Head of caudate nucleus (tissue), 42 donors: ENCODE measurements at places on chromosomes 7 and 10.

DNA sequence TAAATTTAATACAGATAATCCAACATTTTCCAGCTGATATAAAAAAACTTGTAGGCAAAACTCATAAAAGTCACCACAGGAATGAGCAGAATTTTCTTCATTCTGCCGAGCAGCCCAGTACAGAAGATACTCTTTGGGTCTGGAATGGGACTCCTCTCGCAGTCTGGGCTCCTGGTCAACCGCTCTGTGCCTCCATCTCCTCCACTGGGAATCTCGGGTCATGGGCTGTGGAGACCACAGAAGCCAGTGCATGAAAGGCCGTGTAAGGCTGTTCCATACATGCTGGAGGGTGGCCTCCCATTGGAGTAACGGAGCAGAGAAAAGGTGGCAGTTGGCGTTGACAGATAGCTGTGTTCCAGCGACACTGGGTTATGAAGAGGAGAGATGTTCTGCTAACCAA, 616.4 kb upstream of the MGMT start:
- no peak for DNase-seq

DNA sequence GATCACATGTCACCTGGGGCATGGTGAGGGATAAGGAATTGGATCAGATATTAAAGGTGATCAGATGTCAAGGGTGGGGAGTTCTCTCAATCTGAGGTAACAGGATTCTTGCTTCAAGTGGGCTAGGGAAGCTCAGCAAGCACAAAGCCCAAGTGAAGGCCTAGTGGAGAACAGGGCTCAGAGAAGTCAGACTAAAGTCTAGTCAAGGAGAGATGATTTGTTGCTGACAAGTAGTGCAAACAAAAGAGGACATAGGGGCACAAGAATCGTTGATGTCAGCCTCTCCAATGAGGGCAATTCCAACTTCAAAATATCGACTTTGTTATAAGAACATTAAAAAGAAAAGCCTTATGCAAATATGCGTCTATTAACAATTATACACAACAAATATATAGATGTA, 852.8 kb upstream of the CELF2 start:
- no peak for DNase-seq

- DNase-seq, result no peak
Observed at GRCh38 chr7:96080027-96080426, 241.9 kb downstream of the SLC25A13 start.

DNA sequence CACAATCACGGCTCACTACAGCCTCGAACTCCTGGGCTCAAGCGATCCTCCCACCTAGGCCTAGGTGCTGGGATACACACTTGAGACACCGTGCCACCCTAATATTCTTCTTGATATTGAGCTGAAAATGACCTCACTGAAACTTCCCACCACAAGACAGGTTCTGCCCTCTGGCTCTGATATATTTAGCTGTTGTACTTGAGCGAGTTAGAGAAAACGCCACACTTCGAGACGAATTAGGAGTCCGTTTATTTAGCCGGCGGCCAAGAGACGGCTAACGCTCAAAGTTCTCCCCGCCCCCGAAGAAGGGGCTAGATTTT, 17.9 kb downstream of the ZC3HAV1 start:
- no peak for DNase-seq

DNA sequence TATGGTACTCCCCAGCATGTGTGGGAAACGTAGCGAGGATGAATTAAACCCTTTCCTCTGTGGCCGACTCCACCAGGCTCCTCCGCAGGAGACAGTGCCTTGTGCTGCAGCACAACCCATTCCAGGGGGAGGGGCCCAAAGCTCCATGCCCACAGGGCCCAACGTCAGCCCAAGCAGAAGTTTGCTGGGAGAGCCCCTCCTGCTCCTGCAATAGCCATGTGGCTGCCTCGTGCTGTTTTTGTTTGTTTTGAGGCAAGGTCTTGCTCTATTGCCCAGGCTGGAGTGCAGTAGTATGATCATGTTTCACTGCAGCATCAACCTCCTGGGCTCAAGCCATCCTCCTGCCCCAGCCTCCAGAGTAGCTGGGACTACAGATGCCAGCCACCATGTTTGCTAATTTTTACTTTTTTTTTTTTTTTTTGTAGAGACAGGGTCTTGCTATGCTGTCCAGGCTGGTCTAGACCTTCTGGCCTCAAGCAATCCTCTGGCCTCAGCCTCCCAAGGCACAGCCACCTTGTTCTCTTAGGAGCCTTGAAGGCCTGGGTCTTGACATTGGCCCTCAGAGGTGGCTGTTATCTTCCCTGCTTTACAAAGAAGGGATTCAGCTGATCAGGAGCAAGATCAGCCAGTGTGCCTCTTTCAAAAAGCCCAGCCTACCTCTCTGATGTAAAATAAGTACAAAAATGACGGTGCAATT, 102.8 kb downstream of the DYNC2I1 start:
- DNase-seq, result no peak

GRCh38 chr10:35592441-35592840, 12.7 kb upstream of the GJD4 start:
- no peak for DNase-seq

DNA sequence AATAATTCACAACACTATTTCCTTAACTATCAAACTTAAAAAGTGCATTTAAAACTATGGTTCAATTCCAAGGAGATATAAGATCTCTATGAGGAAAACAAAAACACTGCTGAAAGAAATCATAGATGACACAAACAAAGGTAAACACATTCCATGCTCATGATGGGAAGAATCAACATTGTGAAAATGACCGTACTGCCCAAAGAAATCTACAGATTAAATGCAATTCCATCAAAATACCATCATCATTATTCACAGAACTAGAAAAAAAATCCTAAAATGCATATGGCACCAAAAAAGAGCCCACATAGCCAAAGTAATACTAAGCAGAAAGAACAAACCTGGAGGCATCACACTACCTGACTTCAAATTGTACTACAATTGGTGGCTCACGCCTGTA, 159.9 kb upstream of the EEPD1 start:
- no peak for DNase-seq

DNA sequence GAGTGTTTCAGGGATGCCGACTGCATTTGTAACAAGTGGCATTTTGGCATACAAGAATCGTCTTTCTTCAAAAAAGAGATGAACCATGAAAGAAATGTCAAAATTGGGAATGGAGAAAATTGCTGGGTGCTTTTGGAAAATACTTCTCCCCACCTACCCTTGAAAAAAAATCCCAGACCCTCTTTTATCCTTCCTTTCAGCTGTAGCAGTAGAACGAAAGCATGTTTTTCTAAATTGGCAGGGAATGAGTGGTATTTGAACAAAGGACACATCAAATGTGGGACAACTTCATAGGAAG, 187.5 kb downstream of the NRP1 start:
- DNase-seq, result no peak

DNA sequence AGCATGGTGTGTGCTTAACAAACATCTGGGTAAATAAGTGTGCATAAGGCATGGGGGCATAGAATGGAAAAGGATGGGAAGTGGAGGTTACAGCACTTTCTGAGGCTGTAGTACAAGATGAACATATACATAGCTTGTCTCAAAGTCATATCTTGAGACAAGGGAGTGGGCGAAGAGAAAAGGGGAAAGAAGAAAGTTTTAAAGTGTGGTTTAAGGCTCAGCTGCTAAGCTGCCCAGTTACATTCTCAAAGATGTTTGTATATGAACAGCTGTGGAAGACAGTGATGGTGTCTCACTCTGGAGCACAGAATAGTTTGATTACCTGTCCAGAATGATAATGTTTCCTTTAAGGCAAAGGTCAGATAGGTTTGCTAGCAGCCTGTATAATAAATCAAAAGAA, 61.9 kb upstream of the LANCL2 start:
- no peak for DNase-seq

- no peak for DNase-seq
Observed at GRCh38 chr10:70324339-70324861, 40.6 kb upstream of the NPFFR1 start.

- DNase-seq, result no peak
Observed at GRCh38 chr10:22539579-22540298, 174.6 kb downstream of the PIP4K2A start.

DNA sequence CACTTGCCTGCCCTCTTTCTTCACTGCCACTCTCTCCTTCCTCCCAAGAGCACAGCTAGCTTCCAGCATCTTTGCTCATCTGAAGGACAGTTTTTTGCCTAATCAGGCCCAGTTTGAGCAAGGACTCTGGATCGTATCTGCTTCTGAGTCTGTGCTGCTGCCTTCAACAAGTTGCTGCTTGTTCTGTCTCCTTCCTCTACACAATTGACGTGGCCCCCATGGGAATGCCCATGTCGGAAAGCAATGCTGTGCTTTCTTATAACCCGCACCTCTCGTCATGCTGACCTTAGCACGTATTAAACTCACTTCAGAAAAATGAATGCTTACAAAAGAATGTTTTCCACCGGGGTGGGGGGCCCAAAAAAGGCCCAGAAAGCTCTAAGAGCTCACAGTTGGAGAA, 324.7 kb upstream of the C7orf33 start:
- no peak for DNase-seq

- no peak for DNase-seq
Observed at GRCh38 chr10:124999433-125000365, 57.8 kb downstream of the ZRANB1 start.

- no peak for DNase-seq
Observed at GRCh38 chr7:116588641-116589594, 64.1 kb downstream of the CAV1 start.

DNA sequence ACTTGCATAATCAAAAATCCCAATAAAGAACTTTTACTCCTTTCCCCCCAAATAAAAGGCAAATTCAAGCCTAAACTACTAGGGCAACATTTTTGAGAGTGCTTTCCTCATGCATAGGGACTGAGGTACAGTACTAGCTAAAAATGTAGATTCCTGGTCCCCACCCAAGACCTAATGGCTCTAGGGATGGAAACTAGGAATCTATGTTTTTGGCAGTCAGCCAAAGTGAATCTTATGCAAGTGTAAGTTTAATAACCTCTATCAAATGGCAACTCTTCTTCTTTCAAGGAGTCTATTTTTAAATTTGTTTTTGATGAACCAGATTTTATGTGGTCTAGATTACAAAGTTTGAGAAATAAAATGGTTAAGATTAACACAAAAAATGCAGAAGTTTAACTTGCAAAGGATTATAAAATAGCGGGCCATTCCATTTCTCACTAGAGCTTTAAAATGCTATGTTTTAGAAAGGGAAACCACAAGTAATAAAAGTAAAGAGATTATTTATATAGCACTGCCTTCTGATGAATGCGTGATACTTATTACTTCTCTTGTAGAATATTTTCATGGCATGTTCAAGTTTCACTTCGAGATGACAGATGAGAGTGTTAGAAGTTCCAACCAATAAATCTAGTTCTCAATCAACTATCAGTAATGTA, 70.4 kb upstream of the MDFIC start:
- DNase-seq, result no peak

- DNase-seq, result no peak
Observed at GRCh38 chr10:132753596-132753995, 32.4 kb downstream of the NKX6-2 start.

DNA sequence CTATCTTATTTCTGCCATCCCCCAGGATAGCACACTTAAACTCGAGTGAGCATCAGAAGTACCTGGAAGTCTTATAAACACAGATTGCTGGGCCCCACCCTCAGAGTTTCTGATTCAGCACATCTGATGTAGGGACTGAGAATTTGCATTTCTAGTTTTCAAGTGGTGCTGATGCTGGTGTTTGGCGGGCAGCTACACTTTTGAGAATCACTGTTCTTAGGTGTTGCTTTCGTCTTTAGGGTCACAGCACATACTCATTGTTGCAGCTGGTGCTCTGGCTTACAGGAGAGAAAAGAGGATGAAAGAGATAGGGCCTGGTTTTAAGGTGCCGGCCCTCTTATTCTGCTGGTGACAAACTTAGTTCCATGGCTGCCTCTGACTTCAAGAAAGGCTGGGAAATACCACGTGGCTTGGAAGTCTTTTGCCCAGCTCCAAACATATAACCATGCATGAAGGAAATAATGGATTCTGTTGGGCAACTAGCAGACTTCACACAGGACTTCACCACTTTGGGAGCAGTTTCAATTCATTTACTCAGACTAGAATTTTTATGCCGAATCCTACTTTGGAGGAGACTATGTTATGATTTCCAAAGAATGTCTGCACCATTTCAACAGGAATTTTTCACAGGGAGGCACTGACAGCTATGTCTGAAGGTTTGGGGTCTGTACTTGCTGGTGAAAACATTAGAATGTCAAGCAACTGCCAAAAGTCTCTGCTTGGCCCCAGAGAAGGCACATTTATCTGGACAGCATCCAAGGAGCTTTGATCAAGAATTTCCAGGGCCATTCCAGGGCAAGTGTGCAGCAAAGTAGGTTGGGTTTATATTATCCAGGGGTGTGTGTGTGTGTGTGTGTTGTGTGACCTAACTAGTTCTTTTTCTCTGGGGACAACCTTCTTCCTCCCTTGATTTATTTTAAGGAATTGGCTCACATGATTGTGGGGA, 6.9 kb upstream of the MINDY4 start:
- no peak for DNase-seq

DNA sequence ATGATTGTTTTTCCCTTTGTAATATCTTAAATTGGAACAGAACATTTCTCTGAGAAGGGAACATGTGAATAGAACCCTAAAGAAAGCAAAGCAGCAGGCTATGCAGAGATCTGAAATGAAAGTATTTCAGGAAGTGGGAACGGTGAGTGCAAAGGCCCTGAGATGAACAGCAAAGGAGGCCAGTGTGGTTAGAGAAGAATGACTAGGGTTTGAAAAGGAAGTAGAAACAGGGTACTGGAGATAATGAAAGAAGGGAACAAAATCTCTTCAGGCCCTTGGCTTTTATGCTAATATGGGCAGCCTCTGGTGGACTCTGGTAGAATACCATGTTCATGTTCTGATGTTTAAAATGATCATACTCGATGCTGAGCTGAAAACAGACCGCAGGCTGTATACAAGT, 22.2 kb downstream of the ARHGAP21 start:
- no peak for DNase-seq

DNA sequence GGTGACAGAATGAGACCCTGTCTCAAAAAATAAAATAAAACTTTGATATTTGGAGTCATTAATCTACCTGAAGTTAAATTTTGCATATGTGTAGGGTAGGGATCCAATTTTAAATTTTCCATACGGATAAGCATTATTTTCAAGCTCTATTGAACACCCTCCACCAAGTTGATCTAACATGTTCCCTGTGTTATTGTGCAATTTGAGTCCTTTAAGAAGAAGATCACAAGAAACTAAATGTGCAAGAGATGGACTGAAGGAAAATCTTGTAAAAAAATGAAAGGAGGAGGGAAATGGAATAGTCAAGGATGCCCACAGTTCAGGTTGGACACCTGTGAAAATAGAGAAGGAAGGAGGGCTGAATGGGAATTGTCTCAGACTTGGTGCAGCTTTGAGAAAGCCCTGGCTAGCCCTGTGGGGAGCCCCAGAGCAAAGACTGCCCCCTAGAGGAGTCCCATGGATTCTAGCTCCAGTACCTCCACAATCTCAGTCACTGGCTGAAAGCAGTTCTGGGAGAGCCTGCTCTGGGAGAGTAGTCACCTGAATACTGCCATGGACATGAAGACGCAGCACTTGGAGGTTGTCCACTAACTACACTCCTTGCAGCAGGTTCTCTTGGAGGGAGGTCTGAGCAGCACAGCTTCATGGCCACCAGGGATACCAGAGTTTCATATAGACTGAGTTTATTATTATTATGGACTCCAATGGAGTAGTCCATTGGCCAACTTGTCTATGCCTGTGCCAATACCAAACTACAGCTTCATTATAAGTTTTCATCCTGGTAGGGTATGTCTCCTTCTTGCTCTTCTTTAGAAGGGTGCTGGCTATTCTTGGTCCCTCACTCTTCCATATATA, 5.7 kb upstream of the TIAL1 start:
- no peak for DNase-seq
